ENCODE measurements at places on chromosomes 3 and 15.

DNA sequence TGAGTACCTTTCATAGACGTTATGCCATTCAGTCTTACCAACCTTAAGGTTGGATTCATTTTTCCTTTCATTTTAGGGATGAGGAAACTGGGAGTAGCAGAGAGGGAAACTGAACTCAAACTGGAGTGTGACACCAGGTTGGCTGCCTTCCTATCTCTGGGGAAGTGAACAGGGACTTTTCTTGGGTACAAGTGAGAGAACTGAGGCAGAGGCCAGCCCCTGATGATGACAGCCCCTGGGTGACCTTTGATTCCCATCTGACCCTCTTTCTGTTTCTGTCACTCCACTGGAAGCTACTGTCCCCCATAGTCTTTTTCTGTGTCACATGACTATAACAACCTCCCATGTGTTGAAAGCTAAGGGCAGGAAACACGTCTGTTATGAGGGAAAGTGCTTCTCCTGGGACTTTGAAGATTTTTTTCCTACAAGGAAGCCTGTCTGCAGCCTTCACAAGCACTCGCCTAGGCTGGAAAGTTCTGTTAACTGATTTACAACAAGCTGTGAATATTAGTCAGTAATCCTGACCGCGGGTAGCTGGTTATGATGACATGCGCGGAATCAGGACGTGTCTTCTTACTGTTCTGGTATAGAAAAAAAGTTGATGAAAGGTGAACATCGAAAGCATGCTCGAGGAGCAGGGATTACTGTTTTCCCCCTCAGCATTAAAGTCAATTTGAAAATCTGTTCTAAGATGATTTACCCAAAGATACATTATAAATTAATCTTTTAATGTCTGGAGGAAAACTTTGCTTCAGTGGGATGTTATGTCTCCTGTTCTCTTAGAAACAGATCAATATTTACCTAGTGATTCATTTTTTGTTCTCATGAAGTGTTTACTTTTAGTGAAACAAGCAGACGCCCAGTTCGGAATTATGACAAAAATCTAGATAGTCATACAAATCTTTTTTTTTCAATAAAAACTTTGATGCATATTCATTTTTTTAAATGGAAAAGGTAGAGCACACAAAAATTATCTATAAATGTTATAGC lies 31.5 kb downstream of the ABHD2 start:
- DNase-seq: no peak

DNA sequence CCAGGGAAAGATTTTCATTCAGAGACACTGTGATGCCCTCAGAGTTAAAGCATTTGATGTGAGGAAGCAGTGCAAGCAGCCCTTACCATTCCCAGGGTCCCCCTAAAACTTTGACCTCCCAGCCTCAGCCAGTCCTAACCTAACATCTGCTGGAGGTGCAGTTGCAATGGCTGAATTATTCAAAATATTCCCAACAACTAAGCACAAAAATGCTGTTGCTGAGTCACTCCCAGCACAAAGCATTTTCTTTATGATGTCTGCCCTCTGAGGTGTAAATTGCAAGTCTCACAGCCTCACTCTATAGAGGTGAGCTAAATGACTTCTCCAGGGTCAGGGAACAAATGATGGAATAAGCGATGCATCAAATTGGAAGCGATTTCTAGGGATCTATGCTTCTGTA lies 6.4 kb upstream of the REC114 start:
- no peak for DNase-seq

GRCh38 chr3:53729618-53730017 lies 116.6 kb downstream of the CHDH start:
- no peak for DNase-seq

GRCh38 chr3:135262441-135262840 lies 467.4 kb downstream of the EPHB1 start:
- no peak for DNase-seq

DNA sequence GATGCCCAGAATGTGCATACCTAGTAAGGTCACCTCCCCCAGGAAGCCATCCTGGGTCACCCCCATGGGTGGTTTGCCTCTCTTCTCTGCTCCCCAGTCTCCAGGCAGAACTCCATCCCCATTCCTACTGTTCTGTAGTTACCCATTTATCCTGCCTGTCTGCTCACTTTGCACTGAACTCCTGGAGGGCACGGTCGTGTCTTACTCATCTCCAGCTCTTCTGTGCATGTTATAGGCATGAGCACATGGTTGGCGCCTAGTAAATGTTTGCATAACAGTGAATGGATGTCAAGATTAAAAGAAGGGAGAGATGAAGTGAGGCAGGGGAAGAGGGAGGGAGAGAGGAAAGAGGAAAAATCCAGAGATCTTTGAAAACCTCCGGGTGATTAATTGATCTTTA lies 208.4 kb upstream of the TRIM42 start:
- no peak for DNase-seq

- no peak for DNase-seq
Observed at GRCh38 chr3:13770170-13771169, 109.4 kb downstream of the WNT7A start.
